ENCODE measurements at places on chromosomes 1 and 21.

- no peak for DNase-seq
These were observed 78.2 kb downstream of the RNF220 start for GRCh38 chr1:44483089-44483874.

DNA sequence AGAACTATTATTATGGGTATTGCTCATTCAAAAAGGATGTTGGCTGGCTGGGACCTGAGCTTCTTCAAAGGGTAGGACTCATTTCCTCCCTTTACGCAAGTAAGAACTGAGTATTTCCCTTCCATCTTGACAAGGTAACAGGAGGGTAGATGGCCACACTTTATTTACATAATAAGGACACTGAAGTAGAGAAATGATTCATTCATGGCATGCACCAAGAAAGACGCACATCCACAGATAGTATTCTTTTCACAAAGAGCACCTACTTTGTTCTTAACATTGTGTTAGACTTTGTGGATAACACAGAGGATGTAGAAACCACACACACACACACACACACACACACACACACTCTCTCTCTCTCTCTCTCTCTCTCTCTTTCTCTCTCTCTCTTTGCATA lies 82.9 kb downstream of the FAM78B start:
- peak; percentile 40 for DNase-seq

DNA sequence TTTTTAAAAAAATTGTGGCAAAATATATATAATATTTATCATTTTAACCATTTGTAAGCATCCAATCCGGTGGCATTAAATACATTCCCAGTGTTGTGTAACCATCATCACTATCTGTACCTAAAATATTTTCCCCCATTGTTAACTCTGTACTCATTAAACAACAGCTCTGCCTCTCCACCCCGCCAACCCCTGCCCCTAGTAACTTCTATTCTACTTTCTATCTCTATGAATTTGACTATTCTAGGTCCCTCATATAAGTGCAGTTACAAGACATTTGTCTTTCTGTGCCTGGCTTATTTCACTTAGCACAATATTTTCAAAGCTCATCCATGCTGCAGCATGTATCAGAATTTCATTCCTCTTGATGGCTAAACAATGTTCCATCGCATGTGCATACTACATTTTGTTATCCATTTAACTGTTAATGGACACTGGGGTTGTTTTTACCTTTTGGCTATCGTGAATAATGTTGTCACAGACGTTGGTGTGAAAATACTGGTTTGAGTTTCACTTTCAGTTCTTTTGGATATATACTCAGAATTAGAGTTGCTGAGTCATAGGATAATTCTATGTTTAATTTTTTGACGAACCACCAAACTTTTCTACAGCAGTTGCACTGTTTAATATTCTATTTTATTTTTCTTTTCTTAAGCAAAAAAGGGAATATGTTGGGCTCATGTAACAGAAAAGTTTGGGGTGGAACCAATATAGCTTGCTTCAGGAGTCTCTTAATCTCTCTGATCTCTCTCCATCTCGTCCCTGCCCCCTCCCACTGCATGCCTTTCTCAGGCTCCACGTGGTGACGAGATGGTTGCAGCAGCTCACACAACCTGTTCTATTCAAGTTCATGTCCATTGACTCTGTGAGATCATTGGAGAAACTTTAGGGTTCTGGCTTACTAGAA lies 25.2 kb upstream of the RCAN1 start:
- peak; percentile 65 for DNase-seq

DNA sequence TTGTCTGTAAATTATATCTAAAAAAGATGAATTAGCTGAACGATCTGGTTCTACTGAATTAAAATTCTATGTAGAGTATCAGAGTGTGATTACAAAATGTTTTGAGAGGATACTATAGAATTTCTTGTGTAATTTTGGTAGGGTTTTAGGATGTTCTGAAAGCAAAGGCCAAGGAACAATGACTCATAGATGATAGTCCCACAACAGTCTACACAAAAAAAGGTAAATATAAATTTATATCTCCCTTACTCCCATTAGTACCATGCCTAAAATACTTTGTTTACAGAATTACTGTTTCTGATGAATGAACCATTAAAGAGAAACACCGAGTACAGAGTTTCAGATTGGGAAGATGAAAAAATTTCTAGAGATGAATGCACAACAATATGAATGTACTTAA lies 9.5 kb downstream of the EDEM3 start:
- DNase-seq = no peak

DNA sequence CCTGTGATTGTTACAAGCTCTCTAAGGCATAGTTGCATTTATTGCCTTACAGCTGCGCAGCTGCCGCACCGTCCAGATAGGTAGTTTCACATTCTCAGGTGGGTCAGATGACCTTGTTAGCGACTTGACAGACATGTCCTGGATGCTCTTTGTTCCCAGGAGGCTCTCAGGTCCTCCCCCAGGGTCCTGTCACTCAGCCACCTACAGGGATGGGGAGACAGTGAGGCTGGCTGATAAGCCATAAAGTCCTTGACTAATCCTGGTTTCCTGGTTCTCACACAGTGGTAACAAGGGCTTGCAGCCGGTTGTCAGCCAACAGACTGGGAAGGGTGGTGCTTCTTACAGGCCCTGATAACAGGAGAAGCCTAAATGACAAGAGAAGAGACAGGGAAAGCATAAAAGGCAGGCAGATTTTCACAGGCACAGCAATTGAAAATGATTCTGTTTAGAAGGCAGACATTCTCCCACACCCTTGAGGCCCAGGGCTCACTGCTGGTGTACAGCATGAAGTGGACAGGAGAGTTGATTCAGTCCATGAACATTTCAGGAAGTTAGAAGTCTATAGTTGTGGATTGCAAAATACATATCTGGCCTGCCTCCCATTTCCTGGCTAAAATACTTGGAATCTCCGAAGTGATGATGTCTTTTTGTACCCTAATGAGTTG lies 2.9 kb downstream of the ARF1 start:
- DNase-seq = no peak

- DNase-seq = no peak
These were observed 184.8 kb downstream of the BRINP2 start for GRCh38 chr1:177355575-177355974.

GRCh38 chr1:178639326-178639725 lies 85.7 kb upstream of the RALGPS2 start:
- no peak for DNase-seq

DNA sequence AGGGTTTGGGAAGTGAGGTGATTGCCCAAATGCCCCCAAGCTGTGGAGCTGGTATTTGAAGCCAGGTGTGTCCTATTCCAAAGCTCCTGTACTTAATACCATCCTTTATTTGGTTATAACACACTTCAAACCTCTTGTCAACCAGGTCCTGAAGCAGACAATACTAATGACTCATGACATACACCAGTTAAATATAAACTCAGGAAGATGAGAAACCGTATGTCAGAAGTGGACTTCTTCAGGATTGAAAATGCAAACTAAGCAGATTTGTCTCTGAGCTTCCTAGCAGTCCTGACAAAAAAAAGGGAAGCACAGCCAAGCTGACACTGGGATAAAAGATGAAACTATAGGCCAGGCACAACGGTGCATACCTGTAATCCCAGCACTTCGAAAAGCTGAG lies 70.6 kb downstream of the ALPL start:
- no peak for DNase-seq

DNA sequence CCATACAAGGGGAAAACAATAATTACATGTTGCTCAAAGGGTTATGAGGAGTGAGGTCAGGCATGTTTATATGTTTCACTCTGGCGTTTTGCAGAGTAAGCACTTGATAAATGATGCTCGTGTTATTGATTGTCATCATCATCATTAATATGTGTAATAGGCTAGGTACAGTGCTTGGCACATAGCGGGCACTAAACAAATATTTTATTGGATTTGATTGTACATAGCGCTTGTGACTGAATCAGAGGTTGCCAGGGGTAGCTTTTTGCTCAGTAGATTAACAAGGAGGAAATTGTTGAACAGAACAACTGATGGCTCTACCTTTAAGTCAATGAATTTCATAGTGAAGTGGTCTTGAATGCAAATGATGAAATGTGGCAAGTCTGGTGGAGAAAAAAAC lies 91.7 kb downstream of the ROR1 start:
- no peak for DNase-seq

GRCh38 chr1:244319283-244320132 lies 132.2 kb downstream of the ADSS2 start:
- peak; percentile 78 for DNase-seq

DNA sequence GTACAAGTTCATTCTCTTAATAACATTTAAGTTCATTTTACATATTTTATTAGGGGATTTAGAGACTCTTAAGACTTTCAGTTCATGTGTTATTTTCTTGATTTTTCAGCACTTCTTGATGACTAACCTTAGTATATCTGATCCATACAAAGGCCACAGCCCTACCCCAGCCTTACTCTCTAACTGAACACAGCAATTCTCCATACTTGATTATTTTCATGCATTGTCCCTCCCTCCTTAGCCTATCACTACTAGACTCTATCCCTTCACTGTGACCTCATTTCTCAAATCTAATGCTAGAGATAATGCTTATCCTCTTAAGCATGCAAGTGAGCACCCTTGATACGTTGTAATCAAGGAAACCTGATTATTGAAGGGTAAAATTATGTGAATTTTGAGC lies 15.2 kb downstream of the PRKAA2 start:
- no peak for DNase-seq

DNA sequence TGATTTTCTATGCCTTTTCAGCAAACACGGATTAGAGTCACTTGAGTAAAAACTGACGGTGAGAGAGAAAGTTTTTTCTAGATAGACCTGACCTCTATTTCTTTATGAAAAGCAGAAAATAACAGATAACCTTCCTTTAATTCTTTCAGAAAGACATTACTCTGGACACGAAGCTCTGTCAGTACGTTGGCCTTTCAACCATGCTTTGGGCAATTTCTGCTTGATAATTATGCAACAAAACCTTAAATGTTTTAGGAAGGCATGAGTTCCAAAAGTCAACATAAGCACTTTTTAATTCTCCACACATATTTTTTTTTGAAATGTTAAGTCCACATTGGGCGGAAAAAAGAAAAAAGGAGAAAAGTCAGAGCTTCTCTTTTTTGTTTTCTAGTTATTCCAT lies 137.8 kb downstream of the AKT3 start:
- DNase-seq = no peak

DNA sequence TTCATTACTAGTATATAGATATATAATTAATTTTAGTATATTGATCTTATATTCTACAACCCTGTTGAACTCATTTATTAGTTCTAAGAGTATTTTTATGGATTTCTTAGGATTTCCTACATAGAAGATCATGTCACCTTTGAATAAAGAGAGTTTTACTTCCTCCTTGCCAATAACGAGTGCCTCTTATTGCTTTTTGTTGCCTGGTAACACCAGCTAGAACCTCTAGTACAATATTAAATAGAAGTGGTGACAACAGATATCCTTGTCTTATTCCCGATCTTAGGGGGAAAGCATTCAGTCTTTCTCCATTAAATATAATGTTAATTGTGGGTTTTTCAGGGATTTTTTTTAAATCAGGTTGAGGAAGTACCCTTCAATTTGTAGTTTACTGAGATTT lies 40.8 kb downstream of the WNT2B start:
- no peak for DNase-seq

GRCh38 chr1:115013792-115014191 lies 15.8 kb upstream of the TSHB start:
- DNase-seq = no peak

DNA sequence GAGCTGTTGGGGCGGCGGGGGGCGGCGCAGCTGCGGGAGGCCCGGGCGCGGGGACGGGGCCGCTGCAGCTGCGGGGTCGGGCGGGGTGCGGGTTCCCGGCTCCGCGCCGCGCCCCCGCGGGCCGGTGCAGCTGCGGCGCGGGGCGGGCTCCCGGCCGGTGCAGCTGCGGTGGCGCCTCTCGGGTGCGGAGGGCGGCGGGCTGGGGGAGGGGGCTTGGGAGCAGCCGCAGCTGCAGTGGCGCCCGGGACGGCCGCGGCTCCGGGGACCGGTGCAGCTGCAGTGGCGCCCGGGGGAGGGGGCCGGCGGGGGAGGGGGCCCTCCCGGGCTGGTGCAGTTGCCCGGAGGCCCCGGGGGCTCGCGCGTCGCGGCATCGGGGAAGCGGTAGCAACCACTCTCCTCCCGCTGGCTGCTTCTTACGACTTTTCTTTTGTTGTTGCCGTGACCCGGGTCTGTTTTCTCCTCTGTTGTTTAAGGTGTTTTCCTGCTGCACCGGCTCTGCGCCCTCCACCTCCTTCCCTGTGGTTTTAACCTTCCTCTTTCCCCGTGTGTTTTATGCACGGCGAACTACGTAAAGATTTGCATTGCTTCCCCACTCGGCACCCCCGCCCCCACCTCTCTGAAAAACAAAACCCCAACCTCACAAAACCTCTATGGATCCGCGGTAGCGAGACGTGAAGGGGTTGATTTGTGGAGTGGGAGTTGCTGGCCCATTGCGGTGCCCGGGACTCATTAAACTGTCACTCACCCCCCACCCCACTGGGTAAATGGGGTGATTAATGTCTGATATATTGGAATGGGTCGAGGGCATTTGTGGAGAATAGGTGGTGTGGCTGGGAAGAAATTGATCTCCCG lies 1.7 kb upstream of the ZBTB18 start:
- peak; percentile 64 for DNase-seq

GRCh38 chr1:236877661-236878060 lies 82.6 kb downstream of the MTR start:
- DNase-seq = no peak

GRCh38 chr1:64186138-64186897 lies 17.1 kb upstream of the UBE2U start:
- DNase-seq = no peak

DNA sequence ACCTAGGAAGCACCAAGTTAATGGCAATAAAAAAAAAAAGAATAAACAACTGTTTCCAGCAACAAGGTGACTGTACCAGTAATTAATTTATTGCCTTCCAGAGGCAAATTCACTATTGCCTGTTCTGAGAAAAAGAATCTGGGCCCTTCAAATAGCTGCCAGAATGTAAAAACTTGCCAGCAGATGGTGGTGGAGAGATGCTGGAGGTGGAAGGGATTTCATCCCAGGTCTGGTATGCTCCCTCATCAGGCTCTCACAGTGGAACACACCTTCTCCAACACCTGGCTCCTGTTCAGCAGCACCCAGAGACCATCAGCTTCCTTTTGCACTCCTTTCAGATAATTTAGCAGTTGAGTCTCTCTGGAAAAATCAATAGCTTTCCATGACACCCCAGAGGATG lies 792.9 kb upstream of the ADAMTS5 start:
- DNase-seq = no peak

DNA sequence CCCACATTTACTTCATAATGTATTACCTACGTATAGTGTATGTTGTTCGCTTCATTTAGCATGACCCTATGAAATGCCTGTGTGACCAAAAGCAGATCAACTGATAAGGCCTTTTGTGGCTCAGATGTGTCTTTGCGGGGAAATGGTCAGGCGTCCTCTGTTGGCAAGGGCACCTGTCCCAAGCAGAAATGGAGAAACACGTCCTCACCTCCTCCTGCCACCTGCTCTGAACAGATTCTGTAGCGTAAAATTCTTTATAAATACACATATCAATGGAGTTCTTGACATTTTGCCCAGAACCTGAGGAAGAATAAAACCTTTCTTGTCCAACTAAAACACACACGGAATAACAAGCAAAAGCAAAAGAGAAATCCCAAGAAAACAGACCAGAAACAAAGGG lies 417.9 kb downstream of the KIF26B start:
- DNase-seq = no peak

- no peak for DNase-seq
These were observed 2.2 kb upstream of the MAGI3 start for GRCh38 chr1:113388017-113388620.
